ENCODE measurements at places on chromosomes 12 and 14.

- no peak overlapping the region for H3K4me3 ChIP-seq
- H3K4me1 ChIP-seq, result no peaks in the 10 kb centered on the region
- H3K27me3 ChIP-seq, result no peaks in the 10 kb centered on the region
- no peak for DNase-seq
Observed at GRCh38 chr14:65038966-65039365, 52.3 kb downstream of the FNTB start.

DNA sequence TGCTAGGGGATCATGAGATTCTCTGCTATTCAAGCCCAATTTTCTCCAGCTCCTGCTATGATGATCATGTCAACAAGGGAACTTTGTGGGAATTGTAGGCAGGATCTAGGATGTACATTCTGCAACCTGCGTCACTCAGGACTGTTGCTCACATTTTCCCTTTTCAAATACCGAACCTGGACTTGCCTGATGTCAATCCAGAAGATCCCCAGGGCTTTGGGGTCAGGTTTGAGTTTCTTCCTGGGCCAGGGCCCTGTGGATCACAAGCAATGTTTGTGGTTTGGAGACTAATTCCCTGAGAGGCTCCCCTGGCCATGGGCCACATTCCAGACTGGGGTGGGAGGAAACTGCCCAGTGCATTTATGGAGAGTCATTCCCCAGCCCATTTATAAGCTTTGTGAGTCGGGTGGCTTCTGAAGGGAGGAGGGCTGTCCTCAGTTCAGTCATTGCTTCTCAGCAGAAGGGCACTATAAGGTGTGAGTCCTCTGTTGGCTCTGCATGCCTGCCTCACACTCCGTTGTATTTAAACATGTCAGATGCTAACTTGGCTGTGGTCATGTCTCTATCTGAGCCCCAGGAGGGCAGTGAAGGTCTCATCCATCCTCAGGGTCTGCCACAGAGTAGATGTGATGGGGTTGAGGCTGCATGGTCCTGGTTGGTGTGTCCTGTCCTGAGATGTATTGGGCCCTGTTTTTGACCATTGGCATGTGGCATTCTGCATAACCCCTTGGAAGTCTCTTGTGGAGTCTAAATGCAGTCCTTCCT lies 6.5 kb downstream of the KRT86 start:
- H3K4me1 ChIP-seq, result peaks cover 19% of the 10 kb centered on the region
- H3K27me3 ChIP-seq, result peaks cover 20% of the 10 kb centered on the region
- no peak overlapping the region for H3K4me3 ChIP-seq
- no peak overlapping the region for H3K27ac ChIP-seq

DNA sequence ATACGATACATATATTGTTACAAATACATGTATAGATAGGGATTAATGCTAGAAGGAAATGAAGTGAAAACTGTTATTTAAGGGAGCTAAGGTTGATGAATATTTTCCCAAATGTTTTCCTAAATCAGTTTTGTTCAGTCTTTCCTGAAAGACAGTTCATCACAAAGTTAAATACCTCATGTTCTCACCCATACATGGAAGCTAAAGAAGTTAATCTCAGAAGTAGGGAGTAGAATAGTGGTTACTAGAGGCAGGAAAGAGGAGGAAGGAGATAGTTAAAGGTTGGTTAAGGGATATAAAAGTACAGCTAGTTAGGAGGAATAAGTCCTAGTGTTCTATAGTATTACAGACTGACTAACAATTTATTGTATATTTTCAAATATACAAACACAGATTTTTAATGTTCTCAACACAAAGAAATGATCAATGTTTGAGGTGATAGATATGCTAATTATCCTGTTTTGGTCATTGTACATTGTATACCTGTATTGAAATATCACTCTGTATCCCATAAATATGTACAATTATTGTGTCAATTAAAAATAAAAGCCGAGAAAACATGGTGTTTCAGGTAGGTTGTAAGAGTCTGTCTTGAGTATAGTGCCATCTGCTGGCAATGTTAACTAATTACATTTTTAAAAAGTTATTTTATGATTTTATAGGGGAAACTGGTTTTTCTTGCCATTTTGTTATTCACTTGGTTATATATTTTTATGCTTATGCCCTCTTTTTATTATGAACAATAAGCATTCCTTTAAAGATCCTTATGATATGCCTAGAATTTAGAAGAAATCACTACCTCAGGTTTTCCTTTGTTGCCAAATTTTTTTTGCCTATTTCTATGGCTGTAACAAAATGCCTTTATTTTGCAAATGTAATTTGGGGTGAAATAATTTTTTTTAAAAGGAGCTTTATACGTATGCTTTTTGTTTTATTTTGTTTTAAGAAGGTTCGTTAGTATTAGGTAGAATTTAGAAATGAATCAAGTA lies 26.9 kb downstream of the ZDHHC17 start:
- no peaks in the 10 kb centered on the region for H3K27me3 ChIP-seq
- H3K36me3 ChIP-seq, result no peaks in the 10 kb centered on the region
- H3K4me3 ChIP-seq, result no peak overlapping the region

DNA sequence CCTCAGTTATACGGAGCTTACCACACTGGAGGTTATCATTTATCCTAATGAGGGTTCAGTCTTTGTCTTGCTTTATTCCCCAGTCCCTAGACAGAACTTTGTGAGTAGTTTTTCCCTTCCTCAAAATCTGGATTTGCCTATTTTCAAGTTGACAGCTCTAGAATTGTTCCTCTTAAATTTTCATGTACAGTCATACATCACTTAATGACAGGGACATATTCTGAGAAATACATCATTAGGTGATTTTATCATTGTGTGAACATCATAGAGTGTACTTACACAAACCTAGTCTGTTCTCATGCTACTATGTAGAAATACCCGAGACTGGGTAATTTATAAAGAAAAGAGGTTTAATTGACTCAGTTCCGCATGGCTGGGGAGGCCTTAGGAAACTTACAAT lies 3.1 kb downstream of the PRKAB1 start:
- H3K4me3 ChIP-seq, result peak overlapping the region; percentile 16
- DNase-seq, result no peak
- peaks cover 70% of the 10 kb centered on the region for H3K4me1 ChIP-seq
- peaks cover 58% of the 10 kb centered on the region for H3K36me3 ChIP-seq
- H3K27me3 ChIP-seq, result no peaks in the 10 kb centered on the region

DNA sequence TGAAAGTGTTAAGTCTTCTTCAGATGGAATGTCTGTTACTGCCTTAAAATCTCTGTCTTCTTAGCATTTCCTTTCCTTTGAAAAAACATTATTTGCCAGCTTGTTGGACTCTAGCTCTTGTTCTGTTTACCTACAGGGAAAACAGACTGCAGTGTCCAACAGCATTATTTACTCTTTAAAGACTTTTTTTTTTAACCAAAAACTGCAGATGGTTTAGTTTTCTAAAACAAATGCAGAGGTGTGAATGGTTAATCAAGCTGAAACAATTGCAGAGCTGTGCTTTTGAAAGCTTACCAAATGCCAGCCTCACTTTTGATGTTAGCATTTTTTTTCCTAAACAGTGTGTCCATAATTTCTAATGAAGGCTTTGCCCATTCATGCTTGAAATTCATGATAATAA lies 323.3 kb downstream of the TMEM117 start:
- no peak overlapping the region for H3K4me3 ChIP-seq
- DNase-seq, result no peak
- H3K27me3 ChIP-seq, result no peaks in the 10 kb centered on the region
- H3K36me3 ChIP-seq, result no peaks in the 10 kb centered on the region
- H3K4me1 ChIP-seq, result no peaks in the 10 kb centered on the region
- H3K27ac ChIP-seq, result no peak overlapping the region

DNA sequence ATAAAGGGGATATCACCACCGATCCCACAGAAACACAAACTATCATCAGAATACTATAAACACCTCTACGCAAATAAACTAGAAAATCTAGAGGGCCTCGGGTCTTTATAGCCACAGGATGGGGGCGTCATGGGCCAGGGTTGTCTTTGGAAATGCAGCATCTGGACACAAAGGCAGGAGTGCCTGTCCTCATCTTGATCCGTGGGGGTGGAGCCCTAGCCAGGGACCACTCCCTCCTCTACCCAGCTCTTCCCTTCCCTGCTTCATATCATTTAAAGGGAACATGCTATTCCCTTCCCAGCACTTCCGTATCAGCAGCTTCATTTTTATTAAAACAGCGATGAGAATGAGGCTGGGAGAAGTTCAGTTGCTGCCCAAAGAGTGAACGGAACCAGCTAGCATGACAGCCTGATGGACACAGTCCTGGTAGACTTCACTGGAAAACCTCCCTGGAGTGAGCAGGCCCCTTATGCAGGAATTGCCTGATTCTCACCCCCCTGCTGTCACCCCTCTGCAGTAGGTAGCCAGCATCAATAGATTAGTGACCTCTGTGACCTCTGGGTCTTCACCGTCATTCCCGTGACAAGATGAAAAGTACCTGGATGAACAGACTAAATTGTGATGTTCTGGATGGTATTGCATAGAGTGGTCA lies 251.4 kb upstream of the RGS6 start:
- no peak overlapping the region for H3K27ac ChIP-seq
- H3K4me1 ChIP-seq, result peaks cover 4% of the 10 kb centered on the region
- H3K27me3 ChIP-seq, result no peaks in the 10 kb centered on the region

DNA sequence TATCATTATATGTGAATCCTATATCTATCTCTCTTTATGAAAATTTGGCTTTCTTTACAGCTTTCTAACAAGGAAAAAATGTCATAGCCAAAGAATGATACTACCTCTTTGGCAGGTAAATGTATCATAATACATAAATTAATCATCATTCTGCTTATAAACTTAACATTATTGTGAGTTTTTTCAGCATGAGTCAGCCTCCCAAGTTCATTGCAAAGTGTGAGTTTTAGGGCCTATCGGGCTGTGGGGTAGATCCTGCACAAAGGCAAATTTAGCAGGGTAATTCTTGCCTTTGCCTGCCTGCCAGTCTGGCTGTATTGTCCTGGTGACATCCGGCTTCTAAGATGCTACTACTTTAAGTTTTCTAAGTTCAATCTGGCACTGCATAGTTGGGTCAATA lies 412.6 kb downstream of the MDGA2 start:
- no peaks in the 10 kb centered on the region for H3K27me3 ChIP-seq
- DNase-seq, result no peak
- H3K4me1 ChIP-seq, result no peaks in the 10 kb centered on the region
- no peak overlapping the region for H3K4me3 ChIP-seq
- H3K27ac ChIP-seq, result no peak overlapping the region
- no peaks in the 10 kb centered on the region for H3K36me3 ChIP-seq

All from activated T-helper 1 cell treated with anti-CD3 and anti-CD28 coated beads, Interleukin-12 subunit alpha, Interleukin-12 subunit beta, Interleukin-2, Interleukin-4 antibody, amounts not matched to agents 30 ng/mL and 10 ng/mL and 1 ng/mL, durations not matched to agents 14 hours and 24 hours and 36 hours (primary cell).